CD4-positive, alpha-beta T cell treated with Interleukin-6 at 100 ng/mL for 8 hours (primary cell): ENCODE measurements at places on chromosomes 2 and 18.

GRCh38 chr2:9100080-9100876 lies 96.8 kb upstream of the MBOAT2 start:
- DNase-seq = no peak

- no peak for DNase-seq
Observed at GRCh38 chr2:190809876-190810525, 70.6 kb upstream of the GLS start.

GRCh38 chr18:2508678-2509077 lies 62.6 kb downstream of the METTL4 start:
- no peak for DNase-seq

- no peak for DNase-seq
Observed at GRCh38 chr2:10471955-10472354, 23.8 kb upstream of the ODC1 start.

GRCh38 chr2:218897394-218898108 lies 16.9 kb downstream of the WNT10A start:
- DNase-seq = peak; percentile 34

GRCh38 chr2:176418768-176419167 lies 149.5 kb downstream of the MTX2 start:
- no peak for DNase-seq

DNA sequence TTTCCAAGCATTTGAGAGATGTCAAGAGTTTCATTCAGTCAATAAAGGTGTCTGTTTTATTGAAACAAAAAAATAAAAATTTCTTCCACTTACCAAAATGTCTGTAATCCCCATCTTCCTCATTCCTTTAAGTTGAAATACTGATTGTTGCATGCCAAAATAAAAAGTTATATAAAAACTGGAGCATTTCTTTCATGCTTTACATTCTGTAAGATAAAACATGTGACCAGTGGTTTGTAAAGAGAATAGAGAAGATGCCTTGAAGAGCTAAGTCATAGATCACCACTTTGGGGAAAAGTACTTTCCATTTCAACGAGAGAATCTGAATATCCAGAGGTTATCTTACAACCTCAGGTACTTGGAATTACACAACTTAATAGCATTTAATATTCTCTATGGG lies 35.9 kb upstream of the MYO1B start:
- DNase-seq = no peak

DNA sequence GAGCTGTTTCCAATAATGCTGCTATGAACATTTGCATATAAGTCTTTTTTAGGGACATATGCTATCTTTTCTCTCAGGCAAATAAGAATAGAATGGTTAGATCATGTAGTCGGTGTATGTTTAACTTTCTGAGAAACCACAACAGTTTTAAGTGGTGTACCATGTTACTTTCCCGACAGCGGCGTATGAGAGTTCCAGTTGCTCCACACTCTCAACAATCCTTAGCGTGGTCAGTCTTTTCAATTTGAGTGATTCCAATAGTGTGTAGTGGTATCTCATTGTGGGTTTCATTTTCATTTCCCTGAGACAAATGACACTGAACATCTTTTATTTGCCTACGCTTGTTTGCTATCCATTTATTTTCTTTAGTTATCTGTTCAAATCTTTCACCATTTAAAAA lies 149.5 kb downstream of the ACOXL start:
- DNase-seq = no peak

DNA sequence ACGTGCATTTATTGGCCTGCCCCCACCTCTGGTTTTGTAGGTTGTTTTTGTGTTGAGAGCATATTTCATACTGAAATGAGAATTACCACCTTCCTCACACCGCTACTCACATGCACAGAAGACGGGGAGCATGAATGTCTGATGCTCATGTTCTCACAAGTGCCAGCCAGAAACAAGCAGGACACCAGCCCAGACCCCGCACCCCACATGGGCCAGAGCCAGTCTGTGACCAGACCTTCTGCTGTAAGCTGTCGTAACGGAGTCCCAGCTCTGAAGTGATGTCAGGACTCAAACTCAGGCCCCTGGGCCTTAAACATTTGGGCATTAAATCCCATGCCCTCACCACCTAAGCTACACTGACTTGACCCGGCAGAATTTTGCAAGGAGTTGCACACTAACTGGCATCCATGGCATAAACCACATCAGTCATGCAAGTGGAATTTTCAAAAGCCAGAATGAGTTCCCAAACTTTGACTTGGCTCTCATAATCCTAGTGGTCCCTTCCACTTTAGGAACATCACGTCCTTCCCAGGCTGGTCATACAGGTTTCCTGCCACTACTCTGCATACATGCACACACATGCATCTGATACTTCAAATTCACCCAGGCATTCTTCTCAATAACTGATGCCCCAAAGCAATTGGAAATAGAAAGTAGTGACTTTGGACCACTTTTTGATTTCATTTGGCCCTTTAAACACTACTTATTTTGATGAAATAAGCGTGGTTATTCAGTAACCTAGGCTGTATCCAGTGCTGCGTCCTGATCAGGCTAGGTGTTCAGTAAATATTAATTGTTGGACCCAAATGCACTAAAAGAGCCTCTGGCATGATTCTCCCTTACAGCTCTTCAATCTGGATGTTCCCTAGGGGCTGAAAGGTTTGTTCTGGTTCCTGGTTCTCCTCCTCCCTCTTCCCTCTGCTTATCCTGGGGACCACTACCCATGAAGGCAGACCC lies 223.1 kb upstream of the ID2 start:
- no peak for DNase-seq

GRCh38 chr2:127138281-127138680 lies 31.3 kb upstream of the BIN1 start:
- no peak for DNase-seq

DNA sequence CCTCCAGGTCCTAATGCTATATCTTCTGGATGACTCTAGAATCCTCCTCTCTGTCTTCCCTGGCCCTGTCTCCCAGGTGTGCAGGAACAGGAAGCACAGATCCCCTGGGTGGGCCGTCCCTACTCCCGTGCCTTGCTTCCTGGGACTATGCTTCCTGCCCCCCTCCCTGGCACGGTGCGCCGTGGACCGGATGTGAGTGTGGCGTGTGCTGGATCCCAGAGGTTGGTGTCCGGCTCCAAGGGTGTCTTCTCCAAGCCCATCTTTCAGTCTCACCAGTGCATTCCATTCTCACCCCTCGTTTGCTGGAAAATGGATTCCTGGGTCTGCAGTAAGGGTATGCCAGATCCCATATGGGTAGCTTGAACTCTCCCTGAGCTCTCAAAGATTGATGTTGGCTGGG lies 144.4 kb upstream of the TWIST2 start:
- no peak for DNase-seq

GRCh38 chr2:147049957-147050356 lies 794.9 kb upstream of the ACVR2A start:
- no peak for DNase-seq

- DNase-seq = no peak
Observed at GRCh38 chr2:175792199-175792598, 209.9 kb downstream of the LNPK start.

GRCh38 chr2:121246704-121247255 lies 38.2 kb downstream of the TFCP2L1 start:
- DNase-seq = no peak

GRCh38 chr18:5512176-5512575 lies 31.6 kb downstream of the EPB41L3 start:
- DNase-seq = no peak

DNA sequence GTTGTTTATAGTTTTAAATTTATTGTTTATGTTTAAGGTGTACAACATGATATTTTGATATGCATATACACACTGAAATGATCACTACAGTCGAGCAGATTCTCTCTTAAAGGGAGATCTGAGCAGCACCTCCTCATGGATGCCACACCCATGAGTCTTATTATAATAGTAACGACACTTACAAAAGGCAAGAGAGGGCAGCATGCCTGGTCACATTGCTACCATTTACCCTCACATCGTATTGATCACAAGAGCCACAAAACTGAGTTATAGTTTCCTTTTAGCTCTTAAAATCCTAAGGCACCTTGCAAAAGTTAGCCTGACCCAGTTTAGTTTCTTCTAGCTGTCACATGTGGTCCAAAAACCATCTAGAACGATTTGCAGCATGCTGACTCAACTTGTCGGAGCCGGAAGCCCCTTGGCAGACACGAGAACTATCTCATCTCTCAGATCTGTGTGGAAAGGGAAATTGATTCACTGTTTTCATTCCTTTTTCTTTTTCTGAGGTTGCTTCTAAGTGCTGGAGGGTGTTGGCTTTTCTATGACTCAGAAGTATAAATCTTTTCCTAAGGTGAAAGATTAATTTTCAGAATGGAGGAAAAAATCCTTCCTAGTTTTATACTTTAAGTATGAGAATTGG lies 85.3 kb downstream of the CDC42EP3 start:
- DNase-seq = peak; percentile 87

GRCh38 chr2:9326975-9327374 lies 96.4 kb downstream of the ITGB1BP1 start:
- DNase-seq = no peak

DNA sequence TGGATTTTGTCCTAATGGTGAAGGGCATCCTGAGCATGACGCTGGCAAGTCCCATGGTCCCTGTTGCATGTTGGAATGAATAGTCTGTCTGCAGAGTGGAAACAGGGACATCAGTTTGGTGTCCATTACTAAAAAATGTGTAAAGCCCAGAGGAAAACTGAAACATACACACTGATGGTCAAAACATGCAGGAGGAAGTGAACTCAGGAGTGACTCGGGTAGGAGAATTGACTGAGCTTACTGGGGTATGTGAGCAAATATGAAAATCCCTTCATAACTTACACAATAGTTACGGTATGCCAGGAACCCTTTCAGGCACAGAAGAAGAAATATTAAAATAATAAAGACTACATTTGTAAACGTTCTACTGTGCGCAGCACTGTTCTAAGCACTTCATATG lies 5.6 kb upstream of the SOX11 start:
- DNase-seq = no peak

- no peak for DNase-seq
Observed at GRCh38 chr2:61712060-61712459, 141.8 kb downstream of the FAM161A start.

DNA sequence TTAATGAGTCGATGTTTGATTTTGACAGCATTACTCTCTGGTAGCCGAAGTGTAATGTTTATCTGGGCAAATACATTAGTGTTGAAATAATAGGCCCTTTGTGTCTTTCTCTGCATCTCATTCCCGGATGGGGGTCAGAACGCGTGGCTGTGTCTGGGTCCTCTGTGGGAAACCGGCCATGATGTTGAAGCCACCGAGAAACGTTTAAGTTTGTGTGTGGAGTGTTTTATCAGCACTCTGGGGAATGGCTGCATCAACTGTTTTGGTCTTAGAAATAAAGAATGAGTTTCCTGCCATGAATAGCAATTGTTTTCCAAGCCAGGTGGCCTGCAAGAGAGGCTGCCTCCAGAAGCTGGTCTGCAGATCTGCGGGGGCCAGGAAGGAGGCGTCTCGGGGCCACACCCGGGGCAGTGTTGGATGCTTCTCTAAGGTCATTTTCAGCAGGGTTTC lies 69.7 kb downstream of the RNF144A start:
- no peak for DNase-seq

GRCh38 chr2:238123991-238124470 lies 14.4 kb upstream of the KLHL30 start:
- no peak for DNase-seq

DNA sequence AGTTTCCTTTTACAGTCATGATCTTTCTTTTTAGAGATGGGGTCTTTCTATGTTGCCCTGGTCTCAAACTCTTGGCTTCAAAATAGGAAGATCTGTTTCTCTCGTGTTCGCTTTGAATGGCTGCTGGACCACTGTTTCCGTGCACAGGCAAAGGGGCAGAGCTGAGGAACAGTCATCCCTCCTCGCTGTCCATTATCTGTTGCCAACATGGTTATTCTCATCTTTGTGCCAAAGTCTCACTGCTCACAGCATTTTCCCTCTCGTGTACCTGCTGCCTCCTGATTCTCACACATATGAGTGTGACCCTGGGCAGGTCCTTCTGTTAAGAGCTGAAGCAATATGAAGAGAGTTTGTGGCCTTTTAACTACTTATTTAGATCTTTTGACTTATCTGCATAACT lies 28.0 kb upstream of the CCNYL1 start:
- DNase-seq = no peak

GRCh38 chr18:80109676-80110078 lies 615 bp downstream of the ADNP2 start:
- DNase-seq = no peak

- DNase-seq = no peak
Observed at GRCh38 chr18:13572721-13573120, 153.6 kb downstream of the FAM210A start.

- DNase-seq = no peak
Observed at GRCh38 chr18:44941516-44941915, 260.8 kb downstream of the SETBP1 start.

GRCh38 chr2:214504599-214505376 lies 93.9 kb downstream of the VWC2L start:
- DNase-seq = no peak

GRCh38 chr18:77110936-77111335 lies 21.6 kb downstream of the MBP start:
- no peak for DNase-seq

GRCh38 chr2:161165266-161165665 lies 5.0 kb downstream of the TANK start:
- DNase-seq = no peak

- DNase-seq = no peak
Observed at GRCh38 chr2:104847586-104848160, 6.2 kb upstream of the POU3F3 start.

- DNase-seq = no peak
Observed at GRCh38 chr2:156511803-156512202, 75.6 kb downstream of the GPD2 start.

- no peak for DNase-seq
Observed at GRCh38 chr18:58313491-58314032, 269.5 kb downstream of the NEDD4L start.

- no peak for DNase-seq
Observed at GRCh38 chr18:39485696-39486095, 1920.1 kb upstream of the CELF4 start.

- peak; percentile 94 for DNase-seq
Observed at GRCh38 chr2:74391580-74392448, 11.7 kb upstream of the DCTN1 start.

- no peak for DNase-seq
Observed at GRCh38 chr2:62287282-62287681, 91.4 kb downstream of the B3GNT2 start.

GRCh38 chr2:55225481-55226020 lies 6.5 kb downstream of the CLHC1 start:
- DNase-seq = no peak

DNA sequence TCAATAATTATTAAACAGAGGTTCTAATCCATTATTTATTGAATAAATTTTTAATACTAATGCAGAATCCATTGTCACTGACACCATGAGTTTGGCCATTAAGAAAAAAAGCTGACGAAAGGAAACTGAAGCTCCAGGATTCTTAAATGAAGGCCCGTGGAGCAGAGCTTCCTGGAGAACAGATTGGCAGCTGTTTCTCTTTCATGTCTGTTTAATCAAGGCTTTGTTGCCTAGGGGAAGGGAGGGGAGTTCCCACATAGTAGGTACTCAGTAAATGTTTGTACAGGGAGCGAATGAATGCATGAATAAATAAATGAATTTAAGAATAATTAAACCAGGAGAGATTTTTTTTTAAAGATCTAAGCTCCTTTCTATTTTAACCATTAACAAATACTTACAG lies 315.1 kb upstream of the KLHL29 start:
- DNase-seq = no peak

GRCh38 chr2:118942031-118942430 lies at the start of gene MARCO:
Gene MARCO (plus strand): TSS chr2:118942194. CDS start chr2:118942301, 107 bp downstream.
- DNase-seq = no peak
